ENCODE measurements at places on chromosomes 4 and X.

DNA sequence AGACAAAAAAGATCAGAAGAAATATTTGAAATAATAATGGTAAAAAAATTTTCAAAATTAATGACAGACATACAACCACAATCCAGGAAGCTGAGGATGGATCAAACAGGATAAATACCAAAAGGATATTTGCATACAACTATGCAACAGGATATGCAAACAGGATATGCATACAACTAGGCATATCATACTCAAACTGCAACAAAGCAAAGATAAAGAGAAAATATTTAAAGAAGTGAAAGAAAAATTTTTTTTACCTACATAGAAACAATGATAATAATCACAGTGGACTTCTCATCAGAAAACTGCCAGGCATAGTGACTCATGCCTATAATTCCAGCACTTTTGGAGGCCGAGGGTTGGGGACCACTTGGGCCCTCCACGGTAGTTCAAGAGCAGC lies 11.3 kb upstream of the DHX15 start:
- no peak for DNase-seq

DNA sequence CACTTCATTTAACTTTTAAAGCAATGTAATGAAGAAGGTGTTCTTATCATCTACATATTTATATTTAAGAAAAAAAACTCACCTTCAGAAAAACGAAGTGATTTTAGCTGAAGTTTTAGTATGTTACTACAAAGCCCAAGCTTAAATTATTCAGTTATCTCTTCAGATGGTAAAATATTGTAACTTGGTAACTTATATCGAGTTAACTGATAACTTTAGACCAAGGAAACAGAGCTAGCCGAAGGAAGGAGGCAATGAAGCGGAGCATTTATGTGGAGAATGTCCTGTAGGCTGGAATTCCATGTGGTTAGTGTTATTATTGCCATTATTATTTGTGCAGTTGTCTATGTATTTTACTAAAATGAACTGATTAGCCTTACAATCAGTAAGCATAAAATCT lies 1102.1 kb upstream of the LCORL start:
- no peak for DNase-seq

DNA sequence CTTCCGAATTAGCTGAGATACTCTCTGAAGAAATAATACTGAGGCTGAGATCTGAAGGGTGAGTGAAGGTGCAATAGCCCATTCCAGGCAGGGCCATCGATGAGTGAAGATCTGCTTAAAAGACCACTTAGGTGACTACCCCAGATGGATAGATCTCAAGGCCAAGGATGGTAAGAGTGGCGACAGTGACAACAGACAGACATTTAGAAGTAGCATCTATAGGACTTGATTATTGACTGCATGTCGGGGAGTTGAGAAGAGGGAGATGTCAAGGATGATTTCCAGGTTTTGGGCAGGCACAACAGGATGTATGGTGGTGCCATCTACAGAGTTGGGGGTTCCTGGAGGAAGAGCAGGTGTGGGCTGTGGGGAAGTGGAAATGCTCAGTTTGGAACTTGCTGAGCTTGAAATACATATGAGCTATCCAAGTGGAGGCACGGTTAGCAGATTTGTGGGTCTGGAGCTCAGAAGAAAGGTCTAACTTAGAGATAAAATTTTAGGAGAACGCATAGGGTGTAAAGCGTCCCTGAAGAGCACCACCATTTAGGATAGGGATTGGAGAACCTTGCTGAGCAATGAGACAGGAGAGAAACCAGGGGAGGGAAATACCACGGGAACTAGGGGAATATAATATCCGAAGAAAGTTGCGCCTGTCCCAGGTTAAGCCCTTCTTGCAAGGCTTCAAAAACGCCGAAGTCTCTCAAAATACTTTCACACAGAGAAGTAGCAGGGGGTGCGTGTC lies 688 bp downstream of the UFSP2 start:
- no peak for DNase-seq

GRCh38 chrX:111100191-111100590 lies 4.2 kb downstream of the PAK3 start:
- DNase-seq = peak; percentile 13

- DNase-seq = no peak
Measured at GRCh38 chr4:154877110-154877760, 96.2 kb downstream of the RBM46 start.

DNA sequence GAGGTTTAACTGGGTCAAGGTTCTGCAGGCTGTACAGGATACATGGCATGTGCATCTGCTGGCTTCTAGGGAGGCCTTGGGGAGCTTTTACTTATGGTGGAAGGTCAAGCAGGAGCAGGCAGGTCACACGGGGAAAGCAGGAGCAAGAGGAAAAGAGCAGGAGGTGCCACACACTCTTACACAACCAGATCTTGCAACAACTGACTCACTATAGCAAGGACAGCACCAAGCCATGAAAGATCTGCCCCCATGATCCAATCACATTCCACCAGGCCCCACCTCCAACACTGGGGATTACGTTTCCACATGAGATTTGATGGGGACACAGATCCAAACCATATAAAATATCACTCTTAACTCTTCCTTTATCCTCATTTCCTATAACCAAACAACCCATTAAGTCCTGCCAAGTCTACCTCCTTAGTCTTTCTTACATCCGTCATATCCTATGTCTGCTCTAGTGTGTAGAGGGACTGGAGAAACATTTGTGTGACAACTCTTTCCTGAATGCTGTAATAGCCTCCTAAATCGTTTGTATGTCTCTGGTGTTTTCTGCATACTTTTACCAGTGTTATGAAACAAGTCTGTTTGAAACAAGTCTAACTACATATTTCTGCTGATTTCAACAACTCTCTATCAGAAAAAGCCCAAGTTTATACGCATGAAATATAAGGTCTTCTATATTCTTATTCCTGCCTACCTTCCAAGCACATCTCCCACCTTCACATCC lies 8.3 kb upstream of the RAP2C start:
- no peak for DNase-seq

All from effector CD4-positive, alpha-beta T cell (primary cell).